ENCODE measurements at places on chromosomes 13 and 19. TPM values are rescaled to one million over a fixed set of nuclear protein-coding genes. Genes with fewer than 3 reads are reported as not detected.
A peak's percentile ranks its signal among the peaks of the same experiment; 100 is the strongest.

Gene NANOS3
- not detected for polyA plus RNA-seq

GRCh38 chr19:50646074-50646807 is 3.0 kb upstream of the C19orf81 start:
- peaks cover 12% of the 10 kb centered on the region for H3K27me3 ChIP-seq
- H3K4me3 ChIP-seq: no peak overlapping the region
- H3K27ac ChIP-seq: no peak overlapping the region

DNA sequence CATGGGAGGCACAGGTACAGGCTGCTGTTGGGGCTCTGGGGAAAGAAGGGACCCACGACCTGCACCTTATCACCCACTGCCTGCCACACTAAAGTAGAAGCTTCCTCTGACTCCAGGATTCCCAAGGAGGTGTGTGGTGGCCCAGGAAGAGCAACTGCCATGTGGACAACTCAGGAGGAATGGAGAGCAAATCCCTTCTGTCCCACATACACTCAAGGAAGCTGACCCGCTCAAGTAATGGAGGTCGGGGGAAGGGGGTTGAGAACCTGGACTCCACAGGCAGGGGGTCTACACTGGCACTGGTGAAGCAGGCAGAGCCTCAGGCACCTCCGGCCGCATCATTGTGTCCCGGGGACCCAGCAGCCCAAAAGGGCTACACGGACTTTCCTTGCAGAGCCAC is 29.4 kb upstream of the SLC15A1 start:
- H3K4me3 ChIP-seq: no peak overlapping the region
- H3K27ac ChIP-seq: no peak overlapping the region
- no peaks in the 10 kb centered on the region for H3K36me3 ChIP-seq
- DNase-seq: no peak
- H3K4me1 ChIP-seq: no peaks in the 10 kb centered on the region

DNA sequence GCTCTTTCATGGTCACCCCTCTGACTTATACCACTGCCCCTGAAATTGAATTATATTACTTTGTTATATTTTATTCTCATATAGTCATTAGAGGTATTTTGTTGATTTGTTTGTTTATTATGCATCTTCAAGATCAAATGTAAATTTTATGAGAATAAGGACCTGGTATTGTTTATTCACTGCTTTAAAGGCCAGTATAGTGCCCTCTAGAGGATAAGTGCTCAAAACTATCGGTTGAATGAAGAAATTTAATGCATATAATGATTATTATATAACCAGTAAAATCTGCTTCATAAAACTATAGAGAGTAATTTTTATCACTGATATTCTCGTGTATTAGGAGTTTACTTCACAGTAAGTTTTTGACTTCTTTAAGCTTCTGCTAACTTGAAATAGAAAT is 1401.9 kb downstream of the SLITRK1 start:
- H3K4me1 ChIP-seq: no peaks in the 10 kb centered on the region
- H3K27me3 ChIP-seq: no peaks in the 10 kb centered on the region
- no peak overlapping the region for H3K27ac ChIP-seq
- no peak for DNase-seq
- no peak overlapping the region for H3K4me3 ChIP-seq

DNA sequence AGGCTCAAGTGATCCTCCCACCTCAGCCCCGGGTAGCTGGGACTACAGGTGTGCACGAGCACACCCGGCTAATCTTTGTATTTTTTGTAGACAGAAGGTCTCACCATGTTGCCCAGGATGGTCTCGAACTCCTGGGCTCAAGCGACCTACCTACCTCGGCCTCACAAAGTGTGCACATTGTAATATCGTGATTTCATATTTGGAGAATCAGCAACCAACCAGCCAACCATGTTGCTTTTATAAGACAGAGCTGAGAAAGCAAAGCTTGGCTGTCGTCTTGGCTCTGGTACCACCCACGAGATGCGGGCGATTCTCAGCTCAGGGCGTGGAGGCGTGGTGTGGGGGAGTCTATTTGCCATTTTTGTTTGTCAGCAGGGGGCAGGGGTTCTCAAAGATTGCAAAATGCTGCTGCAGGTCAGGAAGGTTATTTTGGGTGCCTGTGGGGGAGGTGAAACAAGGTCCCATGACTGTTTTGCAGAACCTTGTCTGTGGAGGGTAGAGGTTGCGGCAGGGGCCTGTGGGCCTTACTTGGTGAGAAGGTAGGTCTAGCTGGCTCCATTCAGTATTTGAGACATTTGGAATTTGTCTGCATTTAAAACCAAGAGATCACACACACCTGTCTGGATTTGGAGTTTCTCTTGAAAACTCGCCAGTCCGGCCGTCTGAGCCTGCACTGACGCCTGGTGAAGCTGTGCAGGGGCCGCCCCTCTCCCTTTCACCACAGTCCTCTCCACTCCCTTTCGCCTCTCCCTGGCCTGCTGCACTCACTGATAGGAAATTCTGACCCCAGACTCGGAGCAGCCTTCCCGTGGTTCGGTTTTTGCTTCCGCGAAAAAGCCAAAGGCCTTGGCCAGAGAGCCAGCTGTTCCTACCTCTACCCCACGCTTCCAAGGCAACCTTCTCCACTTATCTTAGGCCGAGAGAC is 15.4 kb downstream of the TNFAIP8L1 start:
- H3K4me3 ChIP-seq: no peak overlapping the region
- H3K27ac ChIP-seq: peak overlapping the region; percentile 55
- no peak for DNase-seq
- no peaks in the 10 kb centered on the region for H3K27me3 ChIP-seq
- H3K4me1 ChIP-seq: peaks cover 9% of the 10 kb centered on the region

All from sigmoid colon (tissue), 7 donors.